ENCODE measurements at places on chromosomes 3 and 15.
A peak's percentile ranks its signal among the peaks of the same experiment; 100 is the strongest.

GRCh38 chr3:170196833-170197232, 15.3 kb upstream of the PHC3 start:
- DNase-seq = no peak

DNA sequence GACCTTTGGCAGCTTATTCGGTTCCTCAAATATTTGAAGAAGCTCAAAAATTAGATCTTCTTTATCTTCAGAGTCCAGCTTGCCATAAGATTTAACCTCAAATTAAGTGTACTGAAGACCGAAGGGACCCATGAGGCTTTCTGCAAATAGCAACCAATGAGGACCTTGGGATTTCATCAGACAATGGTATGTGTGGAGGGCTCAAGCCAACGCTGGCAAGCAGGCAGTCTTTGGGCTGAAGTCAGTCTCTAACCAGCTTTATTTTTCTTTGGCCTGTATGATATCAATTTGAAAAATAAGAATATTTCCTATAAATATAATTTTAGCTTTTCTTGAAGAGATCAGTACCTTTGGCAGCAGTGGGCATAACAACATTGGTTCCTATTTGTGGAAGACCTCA, 692.7 kb downstream of the MCTP2 start:
- no peak for DNase-seq

- DNase-seq = peak; percentile 3
Measured at GRCh38 chr15:25176616-25176923, 221.8 kb downstream of the SNRPN start.

DNA sequence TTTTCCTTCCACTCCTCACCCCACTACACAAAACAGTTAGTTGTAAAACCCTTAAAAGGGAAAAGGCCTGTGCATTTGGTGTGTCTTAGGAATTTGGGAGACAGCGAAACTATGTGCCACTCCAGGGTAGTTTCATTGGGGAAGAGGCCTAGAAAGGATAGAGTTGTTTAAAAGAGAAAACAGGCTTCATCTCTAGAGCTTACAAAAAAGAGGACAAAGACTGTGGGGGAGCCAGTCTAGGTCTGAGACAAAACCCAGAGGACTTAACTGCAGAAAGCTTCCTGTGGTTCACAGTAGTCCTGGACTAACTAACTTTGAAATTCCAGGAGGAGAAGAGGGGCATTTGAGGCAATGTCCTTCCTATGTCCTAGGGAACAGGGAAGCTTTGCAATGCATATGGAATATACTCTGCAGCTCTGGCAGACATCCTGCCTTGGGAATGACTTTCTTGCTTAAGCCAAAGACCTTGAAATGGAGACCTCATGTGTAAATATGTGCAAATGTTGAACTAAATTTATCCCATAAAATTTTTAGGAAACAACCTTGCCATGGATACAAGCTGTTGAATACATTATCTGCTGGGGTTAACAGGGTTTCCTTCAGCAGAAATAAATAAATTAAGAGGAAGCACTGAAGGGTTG, 159.4 kb downstream of the LSAMP start:
- DNase-seq = no peak

DNA sequence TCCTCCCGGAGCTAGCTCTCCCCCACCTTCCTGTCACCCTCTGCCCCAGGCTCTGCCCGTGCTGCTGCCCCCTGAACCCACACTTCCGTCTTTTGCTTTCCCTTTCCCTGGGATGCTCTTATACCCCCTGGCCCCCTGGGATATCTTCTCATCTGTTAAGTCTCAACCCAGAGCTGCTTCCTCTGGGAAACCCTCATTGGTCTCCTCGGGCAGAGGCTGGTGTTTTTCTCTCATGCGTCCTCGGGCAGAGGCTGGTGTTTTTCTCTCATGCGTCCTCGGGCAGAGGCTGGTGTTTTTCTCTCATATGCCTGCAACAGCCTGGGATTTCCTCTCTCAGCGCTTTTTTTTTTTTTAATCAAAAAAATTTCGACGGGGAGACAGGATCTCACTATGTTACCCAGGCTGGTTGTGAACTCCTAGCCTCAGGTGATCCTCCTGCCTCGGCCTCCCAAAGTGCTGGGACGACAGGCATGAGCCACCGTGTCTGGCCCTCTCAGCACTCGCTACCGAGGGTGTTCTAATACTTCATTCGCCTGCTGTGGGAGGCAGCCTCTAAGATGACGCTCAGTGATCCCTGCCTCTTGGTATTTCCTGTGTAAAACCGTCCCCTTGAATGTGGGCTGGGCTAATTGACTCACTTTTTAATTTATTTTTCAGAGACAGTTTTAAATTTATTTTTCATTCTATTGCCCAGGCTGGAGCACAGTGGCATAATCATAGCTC, 62.7 kb upstream of the TFRC start:
- no peak for DNase-seq

- no peak for DNase-seq
Measured at GRCh38 chr15:34853001-34853758, 57.8 kb upstream of the ACTC1 start.

GRCh38 chr15:63446255-63446654, 58.1 kb upstream of the USP3 start:
- DNase-seq = no peak

GRCh38 chr3:187782006-187782405, 36.7 kb upstream of the BCL6 start:
- no peak for DNase-seq

DNA sequence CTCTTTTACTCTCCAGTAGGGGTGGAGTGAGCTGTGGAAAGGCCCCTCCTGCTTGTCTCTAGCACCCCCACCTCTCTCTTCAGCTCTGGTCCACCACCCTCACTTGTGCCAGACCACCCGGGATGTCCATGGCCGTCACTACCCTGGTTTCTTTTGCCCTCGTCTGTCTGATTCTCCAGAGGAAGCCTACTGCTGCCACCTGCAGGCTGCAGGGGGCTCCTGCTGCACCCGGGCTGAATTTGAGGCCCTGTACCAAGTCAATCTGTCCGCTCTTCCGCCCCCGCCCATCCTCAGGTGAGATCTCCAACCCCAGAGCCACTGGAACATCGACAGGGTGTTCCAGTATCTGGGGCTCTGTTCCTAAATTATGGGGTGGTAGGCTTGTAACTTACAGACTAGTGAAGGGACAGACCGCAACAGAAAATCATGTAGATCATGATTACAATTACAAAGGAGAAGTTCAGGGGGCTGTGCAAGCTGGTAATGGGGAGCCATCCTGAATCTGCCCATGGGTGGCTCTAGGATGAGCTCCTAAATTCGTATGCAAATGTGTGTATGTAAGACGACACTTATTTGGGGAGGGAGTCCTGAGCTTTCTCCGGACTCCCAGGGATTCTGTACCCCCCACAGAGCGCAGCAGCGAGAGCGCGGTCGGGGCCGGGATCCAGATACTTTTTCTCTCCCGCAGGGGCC, 683 bp upstream of the UNC45A start:
- peak; percentile 82 for DNase-seq

DNA sequence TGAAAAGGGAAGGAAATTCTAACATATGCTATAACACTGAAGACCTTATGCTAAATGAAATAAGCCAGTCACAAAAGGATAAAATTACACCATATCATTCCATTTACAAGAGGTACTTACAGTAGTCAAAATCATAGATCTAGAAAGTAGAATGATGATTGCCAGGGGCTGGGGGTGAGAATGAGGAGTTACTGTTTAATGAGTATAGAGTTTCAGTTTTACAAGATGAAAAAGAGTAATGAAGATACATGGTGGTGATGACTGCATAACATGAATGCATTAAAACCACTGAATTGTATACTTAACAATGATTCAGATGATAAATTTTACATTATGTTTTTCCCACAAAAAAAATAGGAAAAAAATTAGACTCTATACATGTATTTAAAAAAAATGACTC, 152.6 kb downstream of the SCAPER start:
- no peak for DNase-seq

- DNase-seq = no peak
Measured at GRCh38 chr15:51727141-51727897, 10.1 kb downstream of the LYSMD2 start.

DNA sequence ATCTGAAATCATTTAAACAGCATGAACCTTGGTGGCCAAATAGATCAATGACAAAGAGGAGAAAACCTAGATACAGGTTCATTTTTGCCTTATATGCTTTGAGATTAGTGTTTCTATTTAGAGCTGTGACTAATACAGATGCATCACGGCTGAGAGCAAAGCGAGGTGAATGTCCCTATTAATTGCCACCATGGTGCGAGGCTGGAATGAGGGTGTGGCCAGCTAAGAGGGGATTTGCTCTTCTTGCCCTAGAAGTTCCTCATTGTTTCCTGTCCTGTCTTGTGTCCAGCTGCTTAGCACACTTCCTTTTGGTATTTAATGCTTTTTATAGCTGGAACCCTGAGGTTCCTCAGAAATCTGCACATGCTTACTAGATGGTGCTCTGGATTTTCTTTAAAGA, 339.1 kb upstream of the RGMA start:
- no peak for DNase-seq

- no peak for DNase-seq
Measured at GRCh38 chr3:27985369-27986035, 255.9 kb upstream of the CMC1 start.

DNA sequence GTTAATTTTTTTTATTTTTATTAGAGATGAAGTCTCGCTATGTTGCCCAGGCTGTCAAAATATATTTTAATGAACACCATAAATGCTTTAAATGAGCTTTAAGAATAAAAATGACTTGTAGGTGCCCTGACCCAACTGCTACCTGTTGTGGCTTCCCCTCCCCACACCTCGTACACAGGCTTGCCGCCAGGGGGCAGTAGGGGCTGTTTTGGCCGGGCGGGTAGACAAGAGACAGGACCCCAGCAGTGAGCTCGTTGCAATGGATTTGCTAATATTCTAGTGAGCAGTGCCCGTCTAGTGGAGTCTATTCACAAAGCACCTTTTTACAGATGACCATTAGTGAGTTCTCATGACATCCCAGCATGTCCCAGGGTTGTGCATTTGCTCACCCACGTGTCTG, 418.1 kb downstream of the OCA2 start:
- DNase-seq = peak; percentile 40

DNA sequence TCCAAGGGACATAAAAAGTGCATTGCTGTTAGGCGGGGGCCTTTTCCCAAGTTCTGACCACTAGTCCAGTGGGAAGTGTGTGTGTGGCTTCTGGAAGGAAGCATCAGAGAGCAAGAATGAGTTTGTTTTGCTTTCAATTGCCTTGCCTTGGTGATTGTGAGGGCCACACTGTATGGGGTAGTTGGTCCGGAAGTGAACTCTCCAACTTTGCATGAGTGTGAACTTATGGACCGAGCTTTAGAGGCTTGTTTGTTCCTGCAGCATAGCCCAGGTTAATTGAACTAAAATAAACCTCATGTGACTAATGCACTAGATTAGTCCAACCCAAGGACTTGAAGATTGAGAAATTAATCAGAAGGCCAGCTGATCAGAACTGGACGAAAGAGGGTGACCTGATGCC, 171.7 kb downstream of the NR2F2 start:
- no peak for DNase-seq

DNA sequence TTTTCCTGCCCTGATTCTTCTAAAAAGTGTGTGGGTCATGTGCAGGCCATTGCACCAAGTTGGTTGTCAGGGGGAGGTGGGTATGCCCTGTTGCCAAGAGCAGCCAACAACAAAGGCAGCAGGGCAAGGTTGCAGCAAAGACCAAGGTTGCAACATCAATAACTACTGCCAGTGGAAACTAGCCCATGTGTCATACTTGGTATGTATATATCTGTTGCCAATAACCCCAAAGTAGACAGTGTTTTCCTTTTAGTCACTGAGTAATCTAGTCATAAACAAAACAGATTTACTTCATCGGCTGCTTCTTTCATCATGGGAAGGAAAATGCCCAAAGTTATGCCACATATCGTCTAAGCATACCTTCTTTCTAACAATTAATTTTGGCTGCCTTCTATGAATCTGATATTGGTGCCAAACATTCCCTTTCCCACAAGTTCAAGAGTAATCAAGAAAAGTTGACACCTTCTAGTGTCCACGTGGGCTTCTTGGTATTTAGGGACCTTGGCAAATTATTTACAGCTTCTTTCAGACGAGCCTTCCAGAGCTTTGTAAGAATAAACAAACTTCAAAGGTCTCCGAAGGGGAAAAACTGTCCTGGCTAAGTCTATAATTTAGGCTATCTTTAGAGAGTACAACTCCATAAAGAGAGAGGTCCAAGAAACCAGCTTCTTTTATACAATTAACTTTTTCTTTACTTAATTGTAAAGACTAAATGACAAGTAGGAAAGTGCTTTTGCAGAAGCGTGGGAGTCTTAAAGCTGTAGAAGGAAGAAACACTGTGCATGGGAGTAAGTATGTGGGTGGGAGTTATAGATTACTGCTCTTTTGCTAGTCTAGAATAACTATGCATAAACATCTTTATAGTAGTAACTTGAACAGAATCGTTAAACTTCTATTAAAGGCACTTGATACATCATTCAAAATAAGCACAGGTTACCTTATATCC, 10.0 kb upstream of the MBNL1 start:
- DNase-seq = no peak

DNA sequence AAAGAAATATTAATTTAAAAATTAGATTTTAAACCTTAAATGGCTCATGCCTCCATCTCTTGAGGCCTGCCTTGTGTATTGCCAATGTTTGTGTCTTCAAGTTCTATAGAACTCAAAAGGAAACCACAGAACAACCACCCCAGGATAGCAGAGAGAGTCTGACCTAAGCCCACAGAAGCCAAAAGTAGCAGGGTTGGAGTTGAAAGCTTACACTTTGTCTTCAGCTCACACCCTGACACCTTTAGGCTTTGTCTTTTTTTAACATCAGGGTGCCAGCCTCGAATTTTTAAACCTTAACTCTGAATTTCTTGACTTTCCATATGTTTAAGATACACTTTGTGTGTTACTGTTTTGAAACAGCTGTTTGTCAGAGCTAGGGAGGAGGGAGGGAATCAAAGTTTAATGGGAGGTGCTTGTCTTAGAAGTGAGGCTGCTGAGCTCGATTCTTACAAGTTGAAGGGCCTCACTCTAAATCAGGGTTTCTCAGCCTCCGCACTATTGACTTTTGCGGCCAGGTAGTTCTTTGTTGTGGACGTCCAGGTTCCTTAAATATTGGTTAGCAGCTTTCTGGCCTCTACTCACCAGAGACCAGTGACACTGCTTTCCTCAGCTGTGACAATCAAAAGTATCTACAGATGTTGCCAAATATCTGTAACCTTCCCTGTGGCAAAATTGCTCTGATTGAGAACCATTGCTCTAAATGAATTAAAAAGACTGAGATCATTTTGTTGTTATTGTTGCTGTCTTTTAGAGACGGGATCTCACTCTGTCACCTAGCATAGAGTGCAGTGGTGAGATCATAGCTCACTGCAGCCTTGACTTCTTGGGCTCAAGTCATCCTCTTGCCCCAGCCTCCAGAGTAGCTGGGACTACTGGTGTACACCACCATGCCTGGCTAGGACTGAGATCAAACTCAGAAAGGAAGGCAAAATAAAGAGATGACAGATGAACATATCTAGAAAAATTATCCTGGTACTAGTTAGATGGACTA, 139.2 kb upstream of the EOMES start:
- DNase-seq = no peak

- DNase-seq = no peak
Measured at GRCh38 chr15:89847101-89847500, 32.4 kb upstream of the ANPEP start.

DNA sequence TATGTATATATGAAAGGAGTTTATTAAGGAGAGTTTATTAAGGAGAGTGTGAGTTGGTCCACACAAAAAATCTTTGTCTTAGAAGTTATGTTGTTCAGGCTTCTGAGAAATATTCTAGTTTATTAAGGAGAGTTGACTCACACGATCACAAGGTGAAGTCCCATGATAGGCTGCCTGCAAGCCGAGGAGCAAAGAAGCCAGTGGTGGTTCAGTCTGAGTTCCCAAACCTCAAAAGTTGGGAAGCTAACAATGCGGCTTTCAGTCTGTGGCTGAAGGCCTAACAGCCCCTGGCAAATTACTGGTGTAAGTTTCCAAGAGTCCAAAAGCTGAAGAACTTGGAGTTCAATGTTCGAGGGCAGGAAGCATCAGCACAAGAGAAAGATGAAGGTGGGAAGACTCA, 42.4 kb upstream of the DAZL start:
- no peak for DNase-seq
